ENCODE measurements at places on chromosomes 5 and 9.
A peak's percentile ranks its signal among the peaks of the same experiment; 100 is the strongest.

DNA sequence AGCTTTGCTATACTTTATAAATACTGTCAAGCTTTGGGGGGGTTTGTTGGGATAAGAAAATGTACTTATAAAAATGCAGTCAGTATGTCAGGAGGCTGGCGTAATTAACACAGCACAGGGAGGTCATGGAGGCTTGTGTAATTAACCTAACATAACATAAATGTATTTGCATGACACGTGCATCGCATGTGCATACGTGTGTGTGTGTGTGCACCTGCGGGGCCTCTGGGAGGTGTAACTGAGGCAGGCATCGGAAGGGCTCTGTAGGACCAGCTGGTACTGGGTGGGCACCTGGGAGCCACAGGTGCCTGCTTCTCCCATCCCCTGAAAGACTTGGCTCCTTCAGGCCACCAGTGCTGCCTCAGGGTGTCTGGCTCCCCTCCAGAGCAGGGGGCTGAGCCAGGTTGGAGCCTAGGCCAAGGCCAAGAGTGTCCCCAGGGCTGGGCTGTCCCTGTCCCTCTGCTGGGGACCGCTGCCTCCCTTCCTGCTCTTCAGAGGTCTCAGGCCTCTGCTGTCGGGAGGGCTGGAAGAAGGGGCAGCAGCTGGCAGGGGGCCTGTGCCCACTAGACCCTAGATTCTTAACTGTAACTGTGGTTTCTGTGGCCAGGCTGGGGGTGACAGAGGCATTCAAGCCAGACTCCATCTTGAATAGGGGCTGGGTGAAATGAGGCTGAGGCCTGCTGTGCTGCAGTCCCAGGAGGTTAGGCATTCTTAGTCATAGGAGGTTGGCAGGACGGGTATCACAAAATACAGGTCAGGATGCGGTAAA, 9.0 kb downstream of the FCN2 start:
- no peaks in the 10 kb centered on the region for H3K4me1 ChIP-seq
- H3K27ac ChIP-seq = no peak overlapping the region
- no peak for DNase-seq
- H3K36me3 ChIP-seq = no peaks in the 10 kb centered on the region
- no peaks in the 10 kb centered on the region for H3K27me3 ChIP-seq

DNA sequence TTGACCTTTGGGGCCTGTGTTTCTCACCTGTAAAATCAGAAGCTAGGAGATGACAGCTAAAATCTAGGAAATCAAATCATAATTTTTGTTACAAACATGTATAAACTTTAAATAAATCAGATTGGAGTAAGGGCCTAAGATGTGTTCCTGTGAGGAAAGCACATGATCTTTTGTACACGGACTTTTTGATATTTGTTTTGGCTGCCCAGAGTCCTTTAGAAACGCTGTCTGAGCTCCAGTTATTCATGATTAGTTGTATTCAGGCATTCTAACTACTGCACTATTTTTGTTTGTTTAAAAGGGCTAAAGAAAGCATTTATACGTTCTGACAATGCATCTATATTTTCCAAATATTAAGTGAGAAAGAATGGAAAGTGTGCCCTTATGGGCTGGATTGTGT, 94.8 kb downstream of the HCN1 start:
- H3K4me3 ChIP-seq = no peak overlapping the region
- H3K36me3 ChIP-seq = no peaks in the 10 kb centered on the region
- no peaks in the 10 kb centered on the region for H3K4me1 ChIP-seq
- H3K27ac ChIP-seq = no peak overlapping the region
- no peaks in the 10 kb centered on the region for H3K27me3 ChIP-seq
- no peak for DNase-seq

- H3K27me3 ChIP-seq = no peaks in the 10 kb centered on the region
- peak overlapping the region; percentile 40 for H3K27ac ChIP-seq
- DNase-seq = no peak
- peaks cover 49% of the 10 kb centered on the region for H3K36me3 ChIP-seq
These were observed 3.8 kb downstream of the NUDCD2 start for GRCh38 chr5:163456029-163456589.

GRCh38 chr5:111215971-111216370, 8.2 kb upstream of the CAMK4 start:
- no peaks in the 10 kb centered on the region for H3K27me3 ChIP-seq
- H3K4me3 ChIP-seq = no peak overlapping the region
- DNase-seq = no peak
- peaks cover 11% of the 10 kb centered on the region for H3K36me3 ChIP-seq

Measured in activated T-helper 2 cell treated with anti-CD3 and anti-CD28 coated beads, Interferon-gamma antibody, Interleukin-2, Interleukin-4, amounts not matched to agents 10 μg/mL and 5 μg/mL and 100 μg/mL, durations not matched to agents 14 hours and 24 hours and 36 hours (primary cell).